ENCODE measurements at places on chromosomes 1 and 21.

- no peak for DNase-seq
These were observed 124.2 kb downstream of the RUNX1 start for GRCh38 chr21:34924771-34925419.

DNA sequence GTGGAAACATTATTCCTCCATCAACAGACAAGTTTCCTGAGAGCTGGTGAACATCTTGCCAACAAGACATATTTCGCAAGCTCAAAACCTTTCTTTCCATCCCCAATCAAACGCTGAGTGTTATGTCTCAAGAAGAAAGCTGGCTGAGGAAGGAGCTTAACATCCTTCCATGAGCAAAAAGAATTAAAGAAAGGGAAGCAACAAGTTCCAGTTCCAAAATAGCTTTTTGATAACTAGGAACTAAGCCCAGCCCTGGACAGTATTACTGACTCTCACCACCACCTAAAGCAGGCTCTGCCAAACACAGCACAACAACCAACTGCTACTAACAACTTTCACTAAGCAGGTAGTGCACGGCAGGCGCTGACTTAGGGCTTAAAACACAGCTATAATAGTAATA lies 50.2 kb downstream of the CAPZB start:
- DNase-seq: no peak

DNA sequence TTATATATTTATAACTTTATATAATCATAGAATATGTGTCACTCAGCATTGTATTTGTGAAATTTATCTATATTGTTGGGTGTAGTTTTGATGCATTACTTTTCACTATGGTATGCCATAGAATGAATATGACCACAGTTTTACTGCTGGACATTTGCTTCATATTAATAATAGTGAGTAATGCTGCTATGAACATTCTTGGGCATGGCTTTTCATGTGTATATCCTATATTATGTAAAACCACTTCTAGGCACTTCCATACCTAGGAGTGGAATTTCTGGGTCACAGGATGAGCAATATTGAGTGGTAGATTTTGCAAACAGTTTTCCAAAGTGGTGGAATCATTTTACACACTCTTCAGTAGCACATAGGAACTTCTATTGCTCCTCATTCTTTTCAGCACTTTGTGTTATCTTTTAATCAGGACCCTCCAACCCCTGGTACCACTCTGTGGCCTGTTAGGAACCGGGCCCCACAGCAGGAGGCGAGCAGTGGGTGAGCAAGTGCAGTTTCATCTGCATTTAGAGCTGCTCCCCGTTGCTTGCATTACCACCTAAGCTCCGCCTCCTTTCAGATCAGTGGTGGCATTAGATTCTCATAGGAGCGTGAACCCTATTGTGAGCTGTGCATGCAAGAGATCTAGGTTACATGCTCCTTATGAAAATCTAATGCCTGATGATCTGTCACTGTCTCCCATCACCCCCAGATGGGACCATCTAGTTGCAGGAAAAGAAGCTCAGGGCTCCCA lies 56.0 kb upstream of the CNIH3 start:
- peak; percentile 62 for DNase-seq

DNA sequence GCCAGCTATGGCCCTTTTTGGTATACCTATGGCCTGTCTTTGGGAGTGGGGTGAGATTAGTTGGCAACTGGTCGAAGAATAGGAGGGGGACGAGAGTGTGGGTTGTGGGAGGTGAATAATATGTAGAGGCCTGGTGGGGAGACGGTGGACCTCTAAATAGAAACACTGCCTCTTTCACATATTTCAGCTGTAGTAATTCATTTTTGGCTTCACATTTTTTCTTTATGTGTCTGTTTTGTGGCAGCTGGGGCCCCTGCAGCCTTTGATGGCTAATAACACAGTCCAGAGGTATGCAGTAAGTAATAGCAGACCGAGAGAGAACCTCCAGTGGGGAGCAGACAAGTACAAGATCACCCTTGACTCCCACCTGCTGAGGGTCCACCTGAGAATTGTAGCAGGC lies 75.9 kb downstream of the HLX start:
- no peak for DNase-seq

DNA sequence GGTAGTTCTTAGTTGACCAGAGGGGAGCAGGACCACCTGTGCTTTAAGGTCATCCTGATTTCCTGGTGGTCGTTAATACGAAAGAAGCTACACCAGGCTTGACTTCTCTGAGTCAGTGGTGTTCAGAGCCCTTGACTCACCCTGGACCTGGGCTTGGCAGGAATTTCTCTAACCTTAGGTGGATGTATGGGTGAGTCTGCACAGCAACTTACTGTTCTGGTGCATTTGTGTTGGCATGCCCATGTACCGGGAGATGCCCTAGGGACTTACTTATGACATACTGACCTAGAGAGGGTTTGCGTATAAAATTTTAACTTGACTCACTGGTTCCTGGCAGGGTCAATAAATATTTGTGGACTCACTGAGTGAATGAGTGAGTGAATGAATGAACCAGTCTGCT lies 304.6 kb downstream of the DISC1 start:
- DNase-seq: peak; percentile 75

GRCh38 chr1:6596886-6597776 lies 5.5 kb downstream of the KLHL21 start:
- DNase-seq: no peak

- no peak for DNase-seq
These were observed 14.5 kb upstream of the IKBKE start for GRCh38 chr1:206455666-206456344.

DNA sequence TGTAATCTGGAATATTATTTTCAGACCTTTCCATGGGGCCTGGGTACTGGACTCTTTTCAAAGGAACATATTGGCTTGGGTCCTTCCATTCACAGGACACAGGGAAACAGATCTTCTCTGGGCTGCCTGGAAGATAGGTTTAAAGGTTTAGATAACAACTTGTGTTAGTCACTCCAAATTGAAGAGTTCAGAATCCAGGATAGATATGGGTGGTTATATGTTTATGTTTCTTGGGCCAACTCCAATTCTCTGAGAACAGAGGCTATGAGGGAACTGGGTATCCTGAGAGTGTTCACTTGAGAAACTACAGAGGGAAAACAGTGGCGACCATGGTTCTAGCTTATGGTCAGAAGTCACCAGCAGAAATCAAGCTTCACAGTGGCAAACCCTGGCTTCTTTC lies 8.7 kb upstream of the PIGM start:
- no peak for DNase-seq

DNA sequence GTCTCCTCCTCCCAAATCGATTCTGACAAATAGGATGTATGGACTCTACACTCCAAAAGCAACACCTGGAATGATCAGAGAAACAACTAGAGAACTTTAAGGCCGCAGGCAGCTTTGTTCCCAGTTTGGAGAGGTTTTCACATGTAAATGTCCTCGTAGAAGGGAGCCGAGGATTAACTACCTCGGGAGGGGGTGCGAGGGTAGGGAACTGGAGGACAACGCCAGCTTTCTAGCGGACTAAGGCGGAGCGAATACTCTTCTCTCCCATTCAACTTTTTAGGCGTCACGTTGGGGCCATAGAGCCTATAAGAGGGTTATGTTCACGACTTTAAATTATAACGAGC lies 1.2 kb downstream of the SCAF4 start:
- peak; percentile 41 for DNase-seq

DNA sequence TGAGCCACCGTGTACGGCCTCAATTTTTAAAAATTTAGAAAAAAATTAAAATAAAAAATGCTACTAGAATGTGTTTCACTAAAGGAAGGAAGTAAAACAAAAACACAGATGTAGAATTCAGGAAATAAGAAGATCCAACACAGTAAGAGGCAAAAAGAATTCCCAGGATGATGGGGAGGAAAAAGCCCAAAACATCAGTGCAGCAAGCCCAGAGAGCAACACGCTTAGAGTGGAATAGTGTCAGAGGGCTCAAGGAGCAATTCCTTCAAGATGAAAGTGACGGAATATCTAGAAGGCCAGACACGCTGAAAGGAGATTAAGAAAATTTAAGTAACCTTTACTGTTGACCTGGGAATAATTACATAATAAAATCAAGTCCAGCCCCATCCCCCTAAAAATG lies 80.4 kb downstream of the DAP3 start:
- no peak for DNase-seq

DNA sequence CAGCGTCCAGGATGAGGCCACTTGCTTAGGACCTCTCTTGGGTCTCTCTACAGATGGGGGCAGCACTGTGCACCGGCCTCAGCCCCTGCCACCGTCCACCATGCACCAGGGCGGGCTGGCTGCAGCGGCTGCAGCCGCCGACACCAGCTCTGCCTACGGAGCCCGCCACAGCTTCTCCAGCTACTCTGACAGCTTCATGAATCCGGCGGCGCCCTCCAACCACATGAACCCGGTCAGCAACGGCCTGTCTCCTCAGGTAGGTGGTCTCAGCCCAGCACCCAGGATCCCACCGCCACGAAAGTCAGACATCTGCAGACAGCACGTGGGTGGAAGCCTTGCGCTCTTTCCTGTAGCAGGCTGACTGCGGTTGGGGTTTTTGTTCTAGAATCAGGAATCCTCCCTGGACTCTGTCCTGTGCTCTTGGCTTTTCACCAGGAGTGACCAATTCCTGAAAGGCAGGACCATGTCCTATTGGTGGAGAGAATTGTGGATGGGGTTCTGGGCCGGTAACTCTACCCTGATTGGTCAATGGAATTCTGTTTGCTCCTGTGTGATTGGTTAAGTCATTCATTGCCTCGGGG lies 72.5 kb downstream of the PAX7 start:
- peak; percentile 76 for DNase-seq

- DNase-seq: no peak
These were observed 20.1 kb downstream of the TUT4 start for GRCh38 chr1:52532731-52533327.

GRCh38 chr1:42385283-42385682 lies 4.7 kb downstream of the RIMKLA start:
- DNase-seq: no peak

DNA sequence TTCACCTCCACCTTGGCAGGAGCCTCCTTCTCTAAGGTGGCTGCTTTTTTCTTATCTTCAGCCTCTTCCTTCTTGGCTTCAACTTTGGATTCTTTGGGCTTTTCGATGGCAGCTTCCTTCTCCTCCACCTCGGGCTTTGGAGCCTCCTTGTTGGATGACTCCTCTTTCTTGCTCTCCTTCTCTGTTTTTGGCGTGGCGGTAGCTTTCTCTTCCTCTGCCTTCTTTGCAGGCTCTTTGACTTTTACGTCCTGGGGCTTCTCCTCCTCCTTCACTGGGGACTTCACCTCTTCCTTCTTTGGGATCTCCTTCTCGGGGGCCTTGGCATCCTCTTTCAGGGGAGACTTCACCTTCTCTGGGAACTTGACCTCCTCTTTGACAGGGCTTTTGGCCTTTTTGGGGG lies 13.9 kb upstream of the CD2 start:
- DNase-seq: no peak

- no peak for DNase-seq
These were observed 132.1 kb downstream of the ETS2 start for GRCh38 chr21:38937844-38938243.

DNA sequence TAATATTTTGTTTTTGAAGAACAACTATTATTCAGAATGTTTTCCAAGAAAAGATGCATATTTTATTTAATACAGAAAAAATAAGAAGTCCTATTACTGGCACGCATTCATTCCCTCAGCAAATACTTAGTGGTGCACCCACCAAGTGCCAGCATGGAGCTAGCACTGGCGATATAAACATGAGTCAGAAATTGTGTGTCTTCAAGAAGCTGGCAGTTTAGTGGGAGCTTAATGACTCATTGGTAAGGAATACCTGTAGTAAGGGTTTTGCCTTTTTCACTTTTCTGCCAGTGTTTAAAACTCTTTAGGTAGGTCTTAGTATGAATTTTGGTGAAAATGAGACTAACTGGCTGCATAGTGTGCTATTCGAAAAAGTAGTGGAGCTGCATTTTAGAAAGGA lies 6.3 kb downstream of the MAGI3 start:
- peak; percentile 75 for DNase-seq

- no peak for DNase-seq
These were observed 78.9 kb downstream of the CNIH3 start for GRCh38 chr1:224694969-224695368.

- no peak for DNase-seq
These were observed 65.2 kb downstream of the SLC37A1 start for GRCh38 chr21:42578761-42579415.

- peak; percentile 26 for DNase-seq
These were observed 21.2 kb upstream of the PRKACB start for GRCh38 chr1:84122780-84123382.

- peak; percentile 22 for DNase-seq
These were observed 40.5 kb downstream of the EPHB2 start for GRCh38 chr1:22751124-22751531.

DNA sequence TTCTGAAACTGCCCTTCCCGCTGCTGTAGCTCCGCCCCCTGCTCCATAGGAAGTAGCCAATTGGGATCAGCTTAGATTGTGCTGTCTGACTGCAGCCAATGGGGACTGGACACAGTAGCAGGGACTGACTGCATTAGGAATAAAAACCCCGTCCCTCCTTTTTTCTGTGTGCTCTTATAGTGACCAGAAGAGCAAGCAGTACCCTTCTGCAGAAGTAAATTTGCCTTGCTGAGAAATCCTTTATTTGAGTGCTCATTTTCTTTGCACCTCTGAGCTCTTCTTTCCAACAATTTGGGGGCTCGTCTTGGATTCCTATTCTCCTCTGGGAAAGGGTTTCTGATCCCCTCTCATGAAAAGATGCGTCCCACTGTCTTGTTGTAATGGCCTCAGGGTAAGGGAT lies 16.2 kb downstream of the OR2L13 start:
- DNase-seq: no peak

DNA sequence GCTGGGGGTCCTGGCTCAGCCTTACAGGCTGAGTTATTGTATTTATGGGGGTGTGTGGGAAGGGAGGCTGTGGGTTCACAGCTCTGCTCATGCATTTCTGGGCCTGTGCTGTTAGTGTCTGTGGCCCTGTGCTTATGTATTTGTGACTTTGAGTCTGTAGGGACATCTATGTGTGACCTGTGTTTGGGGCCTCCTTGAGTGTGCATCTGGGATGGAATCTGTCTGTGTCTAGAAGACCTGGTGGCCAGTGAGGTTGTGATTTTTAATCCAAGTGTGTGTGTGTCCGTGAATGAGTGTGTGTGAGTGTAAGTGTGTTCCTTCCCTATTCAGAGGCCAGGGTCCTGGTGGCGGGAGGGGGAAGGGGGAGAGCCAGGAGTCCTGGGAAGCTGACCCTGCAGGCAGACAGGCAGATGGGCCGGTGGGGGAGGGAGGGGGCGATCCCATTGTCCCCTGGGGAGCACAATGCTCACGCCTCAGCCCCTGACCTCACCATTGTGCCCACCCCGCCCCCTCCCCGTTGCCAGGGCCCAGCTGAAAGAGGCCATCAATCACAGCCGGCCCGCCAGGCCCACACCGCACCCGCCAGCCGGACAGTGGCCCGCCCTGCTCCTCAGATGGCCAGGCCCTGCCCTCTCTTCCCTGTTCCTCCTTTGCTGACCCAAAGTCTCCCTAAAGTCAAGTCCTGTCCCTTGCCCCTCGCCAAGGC lies 19.6 kb downstream of the SLC27A3 start:
- DNase-seq: no peak

DNA sequence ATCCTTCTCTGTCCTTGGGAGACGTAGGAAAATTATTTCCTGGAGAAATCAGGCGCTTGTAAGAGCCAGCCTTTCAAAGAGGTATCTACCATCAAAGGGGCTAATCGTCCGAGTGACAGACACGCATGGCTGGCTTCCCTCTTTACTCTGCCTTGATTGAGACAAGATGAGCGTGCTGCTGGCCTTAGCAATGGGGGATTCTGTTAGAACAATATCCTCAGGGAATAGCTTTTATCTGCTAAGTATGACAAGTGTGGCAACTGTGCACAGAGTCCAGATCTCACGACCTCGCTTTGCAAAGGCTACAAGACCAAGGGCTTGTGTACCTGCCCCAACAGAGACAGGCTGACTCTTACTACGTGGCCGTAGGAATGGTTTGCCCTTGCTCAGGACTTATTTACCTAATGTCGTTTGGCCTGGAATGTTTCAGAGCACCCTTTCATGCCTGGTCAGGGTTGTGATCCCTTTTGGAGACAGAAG lies 417.1 kb downstream of the KIF26B start:
- DNase-seq: no peak

Measured in RWPE1 (cell line).